ENCODE measurements at places on chromosomes 3 and 15.

GRCh38 chr3:126155819-126156218 is 24.6 kb downstream of the ALDH1L1 start:
- no peak for DNase-seq

DNA sequence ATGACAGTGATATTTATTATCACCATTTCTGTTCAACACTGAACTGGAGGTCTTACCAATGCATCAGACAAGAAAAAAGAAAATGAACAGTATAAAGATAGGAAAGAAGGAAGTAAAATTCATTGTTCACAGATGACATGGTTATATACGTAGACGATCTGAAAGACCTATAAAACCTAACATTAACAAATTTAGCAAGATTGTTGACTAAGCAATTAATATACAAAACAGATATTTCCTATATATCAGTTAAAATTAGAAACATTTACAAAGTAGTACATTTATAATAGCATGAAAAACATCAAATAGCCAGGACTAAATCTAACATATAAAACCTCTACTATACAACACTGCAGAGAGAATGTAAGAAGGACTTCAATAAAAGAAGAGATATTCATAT is 92.8 kb upstream of the MELTF start:
- DNase-seq = no peak

- DNase-seq = no peak
These were observed 101.8 kb upstream of the TBC1D5 start for GRCh38 chr3:17844236-17844635.

DNA sequence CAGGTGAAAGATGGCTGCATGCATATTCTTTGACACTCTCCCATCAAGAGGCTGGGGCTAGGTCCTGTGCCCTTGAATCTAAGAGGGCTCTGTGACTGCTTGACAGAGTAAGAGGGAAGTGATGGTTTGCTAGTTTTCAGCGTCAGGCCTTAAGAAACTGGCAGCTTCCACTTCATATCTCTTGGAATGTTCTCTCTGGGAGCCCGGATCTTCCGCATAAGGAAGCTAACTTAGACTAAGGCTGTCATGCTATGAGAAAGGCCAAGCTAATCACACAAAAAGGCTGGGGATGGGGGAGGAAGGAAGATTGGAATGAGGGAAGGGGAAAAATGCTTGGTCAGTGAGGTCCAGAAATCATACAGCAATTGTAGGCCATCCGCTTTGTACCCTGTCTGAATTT is 50.0 kb downstream of the MB21D2 start:
- no peak for DNase-seq

DNA sequence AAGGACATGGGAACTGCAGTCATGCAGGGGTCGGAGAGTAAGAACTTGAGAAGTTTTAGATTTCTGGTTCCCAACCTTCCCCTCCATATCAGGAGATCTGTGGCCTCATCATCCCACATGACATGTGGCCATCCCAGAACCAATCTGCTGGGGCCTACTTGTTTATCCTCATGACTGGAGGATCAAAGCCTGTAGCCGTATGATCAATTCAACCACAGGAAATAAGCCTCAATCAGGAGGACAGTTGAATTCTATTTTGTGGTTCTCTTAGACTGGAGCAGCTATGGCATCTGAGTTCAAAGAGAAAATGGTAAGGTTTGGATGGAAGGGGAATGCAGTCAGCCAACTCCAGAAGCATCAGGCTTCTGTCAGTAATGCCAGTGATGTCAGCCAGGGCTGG is 57.2 kb downstream of the IL16 start:
- DNase-seq = no peak

DNA sequence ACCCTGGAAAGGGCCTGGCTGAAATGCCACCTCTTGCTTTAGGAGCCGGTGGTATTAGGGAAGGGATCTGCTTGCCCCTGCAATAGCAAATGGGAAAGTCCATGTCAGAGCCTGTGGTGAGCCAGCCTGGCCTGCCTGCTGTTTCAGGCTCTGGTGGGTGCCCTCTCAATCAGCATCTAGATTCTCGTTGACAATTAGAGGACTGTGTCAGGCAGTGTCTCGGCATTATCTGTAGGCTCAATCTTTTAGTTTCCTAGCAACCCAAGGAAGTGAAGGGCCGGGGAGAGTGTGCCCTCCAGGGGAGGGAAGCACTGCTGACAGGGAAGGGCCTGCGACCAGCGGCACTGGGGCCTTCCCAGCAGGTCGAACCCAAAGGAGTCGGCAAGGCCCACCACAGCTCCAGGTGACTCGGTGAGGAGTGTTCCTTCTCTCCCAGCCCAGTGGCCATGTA is 42.1 kb downstream of the TLE3 start:
- DNase-seq = no peak

- no peak for DNase-seq
These were observed 363.6 kb upstream of the CCDC54 start for GRCh38 chr3:107013641-107014040.

DNA sequence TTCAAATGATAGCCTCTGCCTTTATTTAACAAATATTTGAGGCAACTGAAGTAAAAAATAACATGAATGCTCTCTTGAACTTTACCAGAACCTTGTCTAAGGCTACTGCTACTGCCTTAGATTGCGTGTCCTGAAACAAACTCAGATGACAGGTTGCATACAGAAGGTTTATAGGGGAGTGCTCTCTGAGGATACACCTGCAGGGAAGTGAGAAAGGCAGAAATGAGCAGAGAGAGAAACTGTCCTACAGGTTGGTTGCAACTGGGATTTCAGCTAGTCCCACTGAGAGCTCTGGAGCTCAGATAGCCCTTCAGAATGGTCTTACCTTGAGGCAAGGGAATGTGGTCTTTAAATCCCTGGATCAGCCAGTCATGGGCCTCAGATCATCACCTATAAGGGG is 165.5 kb downstream of the IL5RA start:
- no peak for DNase-seq

DNA sequence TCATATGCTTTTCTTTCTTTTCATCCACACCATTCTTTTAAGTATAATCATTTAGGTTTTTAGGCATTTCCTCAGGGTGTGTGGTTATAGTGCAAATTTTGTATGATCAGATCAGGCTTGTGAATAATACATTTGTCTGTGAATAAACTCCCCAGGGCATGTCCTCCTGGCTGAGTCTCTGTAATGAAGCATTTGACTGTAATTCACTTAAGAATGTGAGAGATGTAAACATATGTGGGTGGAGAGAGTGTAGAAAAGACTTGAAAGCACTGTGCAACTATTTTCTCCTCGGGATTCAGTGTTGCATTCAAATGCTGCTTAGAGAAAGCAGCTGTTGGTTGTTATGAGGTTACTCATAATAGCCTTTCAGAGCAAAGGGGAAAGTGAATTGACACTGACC is 996.5 kb downstream of the TUSC7 start:
- peak; percentile 73 for DNase-seq

GRCh38 chr15:42285034-42285433 is 11.8 kb upstream of the TMEM87A start:
- no peak for DNase-seq

DNA sequence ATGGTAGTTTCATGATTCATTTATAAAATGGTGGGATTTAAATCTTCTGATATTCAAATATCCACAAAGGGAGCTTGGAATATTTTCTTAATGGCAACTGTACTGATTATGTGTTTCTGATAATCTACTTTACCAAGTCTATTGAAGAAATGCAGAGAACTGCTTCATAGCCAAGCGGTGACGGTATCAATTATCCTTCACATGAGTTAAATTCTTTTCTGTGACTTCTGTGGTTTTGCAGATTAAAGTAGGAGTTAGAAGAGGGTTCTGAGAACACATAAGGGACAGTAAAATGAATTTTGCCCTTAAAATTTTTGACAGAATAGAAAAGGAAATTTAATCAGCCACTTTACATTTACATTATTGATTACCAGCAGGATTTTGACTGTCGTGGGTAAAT is 563.2 kb downstream of the GBE1 start:
- no peak for DNase-seq

GRCh38 chr3:37223141-37223558 is 48.8 kb upstream of the LRRFIP2 start:
- no peak for DNase-seq

DNA sequence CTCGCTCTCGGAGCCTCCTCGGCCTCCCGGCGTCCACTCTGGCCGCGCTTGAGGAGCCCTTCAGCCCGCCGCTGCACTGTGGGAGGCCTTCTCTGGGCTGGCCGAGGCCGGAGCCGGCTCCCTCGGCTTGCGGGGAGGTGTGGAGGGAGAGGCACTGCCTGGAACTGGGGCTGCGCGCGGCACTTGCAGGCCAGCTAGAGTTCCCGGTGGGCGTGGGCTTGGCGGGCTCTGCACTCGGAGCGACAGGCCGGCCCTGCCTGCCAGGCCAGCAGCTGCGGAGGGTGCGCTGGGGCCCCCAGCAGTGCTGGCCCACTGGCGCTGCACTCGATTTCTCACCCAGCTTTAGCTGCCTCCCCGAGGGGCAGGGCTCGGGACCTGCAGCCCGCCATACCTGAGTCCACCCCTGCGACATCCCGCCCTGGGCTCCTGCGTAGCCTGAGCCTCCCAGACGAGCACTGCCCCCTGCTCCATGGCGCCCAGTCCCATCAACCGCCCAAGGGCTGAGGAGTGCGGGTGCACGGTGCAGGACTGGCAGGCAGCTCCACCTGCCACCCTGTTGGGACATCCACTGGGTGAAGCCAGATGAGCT is 765.0 kb downstream of the IGSF11 start:
- DNase-seq = no peak

DNA sequence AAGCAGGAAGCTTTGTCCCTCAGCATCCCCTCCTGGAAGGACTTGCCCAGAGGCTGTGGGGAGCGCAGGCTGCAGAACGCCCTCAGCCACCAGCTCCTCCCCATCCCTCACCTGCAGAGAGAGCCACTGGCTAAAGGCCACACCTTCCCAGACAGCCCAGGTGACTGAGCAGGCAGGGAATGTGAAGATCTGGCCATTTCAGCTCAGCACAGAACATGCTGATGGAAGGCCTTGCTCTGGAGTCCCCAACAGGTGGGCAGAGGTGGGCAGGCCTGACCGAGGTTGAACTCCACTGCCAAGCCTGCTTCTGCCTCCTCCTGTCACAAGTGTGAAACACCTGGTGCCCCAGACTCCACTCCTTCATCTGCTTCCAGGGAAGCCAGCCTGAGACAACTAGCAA is 50.7 kb upstream of the SEC61A1 start:
- no peak for DNase-seq

DNA sequence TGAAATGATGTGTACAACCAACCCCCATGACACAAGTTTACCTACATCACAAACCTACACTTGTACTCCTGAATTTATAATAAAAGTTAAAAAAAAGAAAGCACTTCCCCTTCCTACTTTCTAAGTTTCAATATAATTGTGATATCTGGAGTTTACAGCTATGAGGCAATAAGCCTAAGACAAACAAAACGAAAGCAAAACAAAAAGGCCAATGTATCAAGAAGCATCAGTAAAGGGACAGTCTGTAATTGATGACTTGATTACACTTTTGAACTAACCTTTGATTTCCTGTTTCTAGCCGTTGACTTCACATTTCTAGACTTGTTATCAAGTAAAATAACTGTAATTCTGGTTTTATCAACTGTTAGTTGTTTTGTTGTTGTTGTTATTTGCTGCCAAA is 187.5 kb upstream of the CNTN3 start:
- DNase-seq = no peak

GRCh38 chr15:55108858-55109518 is 87.8 kb downstream of the RSL24D1 start:
- DNase-seq = no peak

DNA sequence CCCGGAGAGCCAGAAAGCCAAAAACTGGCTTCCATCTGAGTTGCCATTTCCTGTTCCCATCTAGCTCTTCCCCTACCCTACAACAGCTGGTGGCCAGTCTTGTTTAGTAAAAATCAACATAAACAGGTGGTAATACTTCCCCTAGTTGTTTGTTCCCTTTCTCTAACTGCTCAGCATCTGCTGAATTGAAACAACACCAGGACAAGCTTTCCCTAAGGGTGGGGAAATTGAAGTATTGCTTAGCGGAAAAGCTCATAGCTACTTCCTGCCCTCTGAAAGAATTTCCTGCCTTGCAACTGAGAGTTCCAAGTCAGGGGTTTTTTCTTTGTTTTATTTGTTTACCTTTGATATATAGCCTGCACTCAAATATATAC is 66.8 kb downstream of the HMG20A start:
- no peak for DNase-seq

- DNase-seq = no peak
These were observed 48.8 kb downstream of the EXOG start for GRCh38 chr3:38544926-38545325.

DNA sequence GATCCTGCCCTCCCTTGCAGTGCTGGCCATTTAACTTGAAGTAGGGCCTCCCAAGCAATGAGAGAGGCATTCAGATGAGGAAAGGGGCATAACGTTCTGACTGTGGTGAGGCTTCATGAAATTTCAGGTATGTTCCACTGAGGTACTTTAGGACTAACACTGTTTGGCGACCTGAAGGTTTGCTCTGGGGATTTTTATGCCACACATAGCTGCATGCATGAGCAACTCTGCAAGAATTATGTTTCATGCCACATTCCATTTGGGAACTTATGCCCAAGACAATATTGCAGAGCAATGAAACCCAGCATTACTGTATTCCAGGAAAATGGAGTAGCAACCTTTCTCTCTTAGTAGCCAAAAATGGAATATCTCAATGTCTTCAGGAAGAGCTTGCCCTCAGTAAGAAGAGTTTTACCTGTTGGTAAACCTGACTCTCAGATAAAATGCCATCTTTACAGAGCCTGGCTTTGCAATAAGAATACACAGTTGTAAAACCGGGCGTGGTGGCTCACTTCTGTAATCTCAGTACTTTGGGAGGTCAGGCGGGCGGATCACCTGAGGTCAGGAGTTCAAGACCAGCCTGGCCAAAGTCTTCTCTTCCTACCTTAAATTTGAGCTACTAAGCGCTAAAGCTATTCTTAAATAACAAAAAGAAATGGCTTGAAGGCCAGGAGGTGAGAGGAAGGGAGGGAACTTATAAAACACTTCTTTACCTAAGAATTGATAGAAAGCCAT is 16.7 kb upstream of the TBL1XR1 start:
- no peak for DNase-seq

GRCh38 chr3:28738425-28738824 is 389.8 kb upstream of the AZI2 start:
- DNase-seq = no peak

DNA sequence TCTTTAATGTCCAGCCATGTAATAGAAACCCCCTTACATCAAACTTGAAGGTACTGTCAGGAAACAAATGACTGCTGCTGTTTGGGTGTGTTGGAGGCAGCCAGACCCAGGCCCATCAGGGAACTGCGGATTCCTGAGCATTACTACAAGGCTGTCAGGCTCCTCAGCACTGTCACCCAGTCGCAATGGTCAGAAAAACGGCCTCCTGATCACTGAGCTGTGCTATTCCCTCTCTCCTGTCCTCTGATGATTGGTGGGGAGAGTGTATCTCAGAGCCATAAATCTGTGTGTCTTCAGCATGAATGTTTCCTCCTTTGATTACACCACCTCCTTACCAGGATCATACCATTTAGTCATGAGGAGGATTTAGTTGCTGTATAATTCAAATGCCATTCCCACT is 135.2 kb upstream of the GADL1 start:
- DNase-seq = no peak
